ENCODE measurements at places on chromosomes 3 and 15.

GRCh38 chr3:44845528-44846520 lies 15.9 kb upstream of the TMEM42 start:
- no peak for DNase-seq

- no peak for DNase-seq
Measured at GRCh38 chr15:40591389-40591788, 2.7 kb upstream of the KNL1 start.

- DNase-seq: no peak
Measured at GRCh38 chr3:61913701-61914100, 352.3 kb downstream of the PTPRG start.

GRCh38 chr3:150114873-150115540 lies 144.3 kb upstream of the PFN2 start:
- DNase-seq: no peak

- no peak for DNase-seq
Measured at GRCh38 chr15:94443186-94443585, 211.8 kb downstream of the MCTP2 start.

GRCh38 chr3:77601823-77602415 lies 562.0 kb downstream of the ROBO2 start:
- DNase-seq: no peak

GRCh38 chr3:46921041-46921440 lies 43.5 kb downstream of the PTH1R start:
- no peak for DNase-seq

Data from activated CD8-positive, alpha-beta memory T cell treated with anti-CD3 and anti-CD28 coated beads for 48 hours (primary cell).